Fibroblast of villous mesenchyme (primary cell): ENCODE measurements at places on chromosomes 6 and 20.

DNA sequence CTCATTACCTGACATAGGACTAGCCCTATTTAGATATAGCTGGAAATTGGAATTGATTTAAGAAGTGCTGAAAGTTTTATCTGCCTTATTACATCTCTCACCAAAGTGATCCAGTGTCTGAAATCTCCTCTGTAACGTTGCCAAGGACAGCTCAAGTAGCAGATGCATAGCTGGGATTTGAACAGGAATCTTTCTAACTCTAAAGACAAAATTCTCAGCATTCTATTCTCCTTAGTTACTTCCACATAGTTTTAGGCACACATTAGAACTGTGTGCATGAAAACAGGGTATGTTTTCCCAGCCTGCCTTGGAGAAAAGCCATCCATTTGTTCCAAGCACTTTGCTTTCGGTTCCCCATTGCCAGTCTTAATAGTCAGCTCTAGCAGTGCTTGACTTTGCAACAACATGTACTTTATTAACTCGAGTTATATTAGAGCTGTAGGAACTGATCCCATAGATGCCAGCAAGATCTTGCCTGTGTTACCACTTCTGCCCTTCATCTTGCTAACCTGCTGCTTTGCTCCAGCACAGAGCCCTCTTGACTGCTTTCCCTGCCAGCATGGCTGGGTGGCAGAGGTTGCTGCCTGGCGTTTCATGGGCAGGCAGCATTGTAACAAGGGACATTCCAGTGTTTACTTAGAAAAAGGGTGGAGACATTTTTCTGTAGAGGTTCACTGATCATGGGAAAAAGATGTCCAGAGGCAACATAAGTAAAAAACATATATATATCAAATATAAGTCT is 56.1 kb upstream of the STMND1 start:
- DNase-seq, result peak; percentile 59

DNA sequence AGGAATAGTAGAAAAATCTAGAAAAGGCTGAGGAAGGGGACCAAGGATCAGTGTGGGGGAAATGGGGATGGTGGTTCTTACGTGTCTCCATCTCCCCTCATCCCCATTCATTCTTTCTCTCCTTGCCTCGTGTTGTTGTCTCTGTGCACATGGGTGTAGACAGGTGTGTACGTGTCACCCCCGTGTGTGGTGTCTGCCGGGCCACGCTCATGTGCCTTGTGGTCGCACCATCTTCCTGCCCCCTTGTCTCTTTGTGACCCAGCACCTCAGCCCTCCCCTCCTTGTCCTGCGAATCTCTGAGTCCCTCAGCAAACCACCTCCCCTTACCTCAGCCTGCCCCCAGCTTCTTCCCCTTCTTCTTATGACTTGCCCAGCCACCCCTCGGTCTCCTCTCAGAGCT is 39.4 kb downstream of the FOXP4 start:
- no peak for DNase-seq

DNA sequence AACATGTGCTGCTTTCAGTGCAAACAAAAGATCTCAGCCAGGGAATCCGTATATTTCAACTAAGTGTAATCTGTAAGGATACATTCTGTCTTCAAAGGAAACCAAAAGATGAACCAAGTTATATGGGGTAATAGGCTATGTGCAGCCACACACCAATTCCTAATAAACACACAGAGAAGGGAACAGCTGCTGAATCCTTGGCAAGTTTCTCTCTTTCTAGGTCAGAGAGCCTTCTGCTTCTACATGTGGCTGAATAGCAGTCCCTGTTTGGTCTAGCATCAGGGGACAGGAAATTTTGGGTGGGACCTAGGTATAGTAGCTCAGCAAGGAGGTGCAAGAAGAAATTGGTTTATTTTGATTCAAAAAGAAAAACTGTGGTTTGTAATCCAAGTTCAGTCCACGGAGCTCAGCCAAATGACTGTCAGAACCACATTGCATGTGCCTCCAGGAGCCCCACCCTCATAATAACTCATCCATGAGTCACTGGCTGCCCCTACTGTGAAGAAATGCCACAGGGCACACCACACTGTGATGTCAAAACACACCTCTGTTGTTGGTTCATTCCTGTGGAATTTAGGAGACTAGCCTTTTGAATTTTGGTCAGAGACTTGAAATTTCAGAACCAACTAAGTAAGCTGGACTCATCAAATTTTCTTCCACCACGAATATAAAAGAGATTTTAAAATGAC is 21.1 kb downstream of the SPTLC3 start:
- DNase-seq, result peak; percentile 71

- DNase-seq, result peak; percentile 1
Measured at GRCh38 chr6:32763421-32763820, at the start of gene HLA-DQB2. Gene HLA-DQB2 (minus strand): TSS chr6:32763532. CDS start chr6:32763470, 62 bp downstream.

- no peak for DNase-seq
Measured at GRCh38 chr6:122202576-122203137, 196.8 kb upstream of the HSF2 start.

- no peak for DNase-seq
Measured at GRCh38 chr20:17874271-17875105, 94.1 kb downstream of the SNX5 start.
